ENCODE measurements at places on chromosomes 4 and X.

GRCh38 chr4:15893962-15894361 lies 44.6 kb downstream of the FGFBP1 start:
- no peak for DNase-seq

DNA sequence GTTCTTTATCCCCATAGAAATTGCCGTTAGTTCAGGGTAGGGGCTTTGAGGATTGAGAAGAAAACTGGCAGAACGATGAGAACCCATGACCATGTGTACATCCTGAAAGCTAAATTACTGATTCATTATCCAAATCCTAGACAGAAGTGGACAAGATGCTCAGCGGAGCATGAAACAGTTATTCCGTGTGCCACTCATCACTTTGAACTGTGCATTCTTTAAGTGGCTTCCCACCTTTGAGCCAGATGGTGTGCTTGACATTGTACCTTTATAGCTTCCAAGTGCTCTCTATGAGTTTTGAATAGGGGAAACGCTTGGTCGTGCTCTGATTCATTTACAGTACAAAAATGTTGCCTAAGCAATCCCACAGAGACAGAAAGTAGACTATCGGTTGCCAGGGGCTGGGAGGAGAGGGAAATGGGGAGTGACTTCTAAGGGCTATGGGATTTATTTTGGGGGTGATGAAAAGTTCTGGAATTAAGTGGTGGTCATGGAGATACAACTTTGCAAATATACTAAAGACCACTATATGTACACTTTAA lies 100.0 kb downstream of the DOCK11 start:
- DNase-seq, result no peak

DNA sequence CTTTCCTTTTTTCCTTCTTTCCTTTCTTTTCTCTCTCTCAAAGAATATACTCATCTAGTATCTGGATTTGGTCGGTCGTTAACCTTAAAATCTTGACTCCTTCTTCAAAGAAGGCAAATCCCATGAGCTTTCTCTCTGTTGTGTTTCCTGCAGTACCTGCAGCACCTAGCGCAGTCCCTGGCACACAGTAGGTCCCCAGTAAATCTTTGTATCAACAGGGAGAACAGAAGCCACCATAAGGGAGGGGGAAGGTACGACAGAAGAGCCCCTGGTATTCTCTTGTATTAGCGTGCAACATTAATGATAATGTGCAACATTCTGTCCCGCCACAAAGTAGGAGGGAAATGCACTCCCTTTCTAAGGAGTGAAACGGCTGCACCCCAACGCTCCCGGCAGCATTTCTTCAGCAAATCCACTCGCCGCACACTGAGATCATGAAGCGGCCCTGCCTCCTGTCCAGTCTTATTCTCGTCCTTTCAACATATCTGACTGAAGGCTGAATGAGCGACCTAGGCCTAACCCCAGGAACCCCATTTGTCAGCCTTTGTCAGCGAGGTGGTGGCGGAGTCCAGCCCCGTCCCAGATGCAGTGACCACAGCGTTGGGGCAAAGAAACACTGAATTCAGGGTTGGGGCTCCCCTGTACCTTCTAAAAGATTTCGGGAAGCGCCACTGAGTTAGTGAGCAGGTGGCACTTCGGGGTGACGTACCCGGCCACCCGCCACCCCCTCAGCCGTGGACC lies 133.7 kb downstream of the AMELX start:
- peak; percentile 13 for DNase-seq

GRCh38 chrX:131588995-131589394 lies 45.1 kb downstream of the OR13H1 start:
- no peak for DNase-seq

- no peak for DNase-seq
Measured at GRCh38 chr4:8343262-8343966, 73.9 kb downstream of the HTRA3 start.

- DNase-seq, result no peak
Measured at GRCh38 chr4:76166480-76166879, 18.3 kb upstream of the NUP54 start.

DNA sequence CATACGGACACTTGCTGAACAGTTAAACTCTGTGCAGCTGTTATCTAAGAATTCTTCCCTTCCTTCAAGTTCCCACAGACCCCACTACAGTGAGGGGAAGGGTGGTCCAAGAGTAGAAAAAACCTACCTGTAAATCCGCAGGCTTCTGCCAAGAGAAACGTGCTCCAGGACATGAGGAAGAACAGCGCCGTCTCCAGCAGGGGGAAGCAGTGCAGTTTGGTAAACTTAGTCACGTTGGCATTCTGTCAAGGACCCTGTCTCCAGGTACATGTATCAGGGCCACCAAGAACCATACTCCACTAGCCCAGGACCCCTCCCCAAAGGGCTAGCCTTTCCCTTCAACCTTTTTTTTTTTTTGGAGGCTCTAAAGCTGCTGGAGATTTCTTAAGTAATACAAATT lies 79.9 kb downstream of the CHST7 start:
- no peak for DNase-seq

DNA sequence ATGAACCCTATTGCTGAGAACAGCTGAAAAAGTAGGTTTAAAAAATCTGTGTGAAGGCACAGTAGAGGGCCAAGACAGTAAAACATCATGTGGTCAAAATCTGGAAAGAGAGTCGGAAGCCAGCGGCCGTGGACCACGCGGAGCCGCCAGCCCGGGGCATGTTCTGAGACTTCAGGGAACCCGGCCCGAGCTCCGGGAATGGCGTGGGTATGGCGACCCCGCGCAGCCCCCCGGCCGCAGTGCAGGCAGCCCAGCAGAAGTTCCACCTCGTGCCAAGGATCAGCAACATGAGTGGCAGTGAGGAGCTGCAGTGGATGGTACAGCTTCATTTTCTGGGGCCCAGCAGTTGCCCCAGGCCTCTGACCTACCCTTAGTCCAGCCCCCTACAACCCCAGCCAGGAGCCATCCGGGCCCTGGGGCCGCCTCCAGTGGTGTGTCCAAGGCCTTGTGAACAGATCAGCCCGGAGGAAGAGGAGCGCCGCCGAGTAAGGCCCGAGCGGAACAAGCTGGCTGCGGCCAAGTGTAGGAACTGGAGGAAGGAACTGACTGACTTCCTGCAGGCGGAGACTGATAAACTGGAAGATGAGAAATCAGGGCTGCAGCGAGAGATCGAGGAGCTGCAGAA lies 94.2 kb downstream of the LARP1B start:
- no peak for DNase-seq

DNA sequence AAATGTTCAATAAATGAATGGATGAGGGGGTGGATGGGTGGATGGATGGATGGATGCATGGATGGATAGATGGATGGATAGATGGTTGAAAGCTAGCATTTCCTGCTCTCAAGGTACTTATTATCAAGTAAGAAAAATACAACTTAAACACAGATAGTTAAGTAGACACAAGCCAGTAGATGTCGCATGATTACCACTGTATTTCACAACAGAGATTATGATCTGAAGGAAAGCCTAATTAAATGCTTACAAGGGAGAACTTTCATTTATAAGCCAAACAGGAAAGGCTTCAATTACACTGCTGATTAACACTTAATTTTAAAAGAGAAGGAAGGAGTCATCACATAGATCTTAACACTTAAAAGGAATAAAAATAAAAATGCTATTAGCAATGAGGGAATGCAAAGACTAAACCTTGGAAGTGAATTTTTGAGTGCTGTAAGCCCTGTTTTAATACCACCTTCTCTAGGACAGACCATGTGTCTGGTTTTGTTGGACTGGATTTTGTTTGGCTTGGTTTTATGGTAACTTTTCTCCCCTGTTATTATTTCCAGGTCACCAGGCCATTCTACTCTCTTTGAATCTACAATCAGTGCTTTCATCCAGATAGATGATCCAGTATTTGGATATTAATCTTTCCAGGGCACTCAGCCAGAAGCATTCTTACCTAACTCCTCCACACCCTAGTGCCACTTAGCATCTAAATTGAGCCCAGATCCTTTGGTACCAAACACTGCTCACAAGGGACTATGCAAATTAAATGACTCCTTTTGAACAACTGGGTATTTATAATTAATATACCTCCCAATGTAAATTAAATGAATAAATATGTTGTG lies 75.5 kb upstream of the SLC39A8 start:
- DNase-seq, result no peak

GRCh38 chrX:31845003-31845402 lies 773.2 kb upstream of the FTHL17 start:
- no peak for DNase-seq

- no peak for DNase-seq
Measured at GRCh38 chr4:184503869-184504300, 29.5 kb upstream of the IRF2 start.

DNA sequence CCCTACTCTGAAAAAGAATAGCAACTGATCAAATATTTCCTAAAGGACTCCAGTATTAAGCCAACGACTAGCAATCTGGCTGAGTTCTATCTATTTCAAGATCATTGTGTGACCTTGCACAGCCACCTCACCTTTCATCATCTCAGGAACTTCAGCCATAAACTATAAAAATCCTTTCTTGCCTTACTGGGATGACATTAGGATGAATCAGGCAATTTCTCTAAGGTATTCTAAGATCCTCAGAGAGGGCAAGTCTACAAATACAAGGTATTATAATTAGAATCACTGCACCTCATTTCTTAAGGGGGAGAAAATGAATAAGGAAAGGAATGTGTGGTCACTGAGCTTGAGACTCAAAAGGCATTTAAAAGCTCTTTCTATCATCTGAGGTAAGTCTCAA lies 152.6 kb downstream of the GRIA3 start:
- DNase-seq, result no peak

- no peak for DNase-seq
Measured at GRCh38 chrX:86023811-86024210, 23.5 kb downstream of the CHM start.

- DNase-seq, result no peak
Measured at GRCh38 chrX:129652565-129653169, 2.1 kb downstream of the APLN start.

GRCh38 chr4:139853309-139853708 lies 187.7 kb downstream of the MGST2 start:
- no peak for DNase-seq
